ENCODE measurements at places on chromosomes 2 and 18.

DNA sequence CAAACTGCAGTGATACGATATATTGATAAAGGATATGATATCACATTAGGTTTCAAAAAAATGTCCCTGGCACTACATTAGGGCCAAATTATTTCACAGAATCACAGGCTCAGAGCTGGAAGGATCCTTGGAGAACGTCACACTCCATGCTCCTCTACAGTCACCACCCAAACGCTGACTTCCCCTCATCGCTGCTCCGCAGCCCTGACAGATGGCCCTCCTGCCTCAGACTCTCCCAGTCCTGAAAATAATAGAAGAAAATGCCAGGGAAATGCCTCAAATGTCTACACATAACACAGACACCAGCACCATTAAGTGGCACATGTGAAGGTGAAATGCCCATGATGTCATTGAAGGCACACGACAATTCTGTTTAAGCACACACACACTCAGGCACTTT is 72.0 kb downstream of the ZNF521 start:
- no peak for DNase-seq

DNA sequence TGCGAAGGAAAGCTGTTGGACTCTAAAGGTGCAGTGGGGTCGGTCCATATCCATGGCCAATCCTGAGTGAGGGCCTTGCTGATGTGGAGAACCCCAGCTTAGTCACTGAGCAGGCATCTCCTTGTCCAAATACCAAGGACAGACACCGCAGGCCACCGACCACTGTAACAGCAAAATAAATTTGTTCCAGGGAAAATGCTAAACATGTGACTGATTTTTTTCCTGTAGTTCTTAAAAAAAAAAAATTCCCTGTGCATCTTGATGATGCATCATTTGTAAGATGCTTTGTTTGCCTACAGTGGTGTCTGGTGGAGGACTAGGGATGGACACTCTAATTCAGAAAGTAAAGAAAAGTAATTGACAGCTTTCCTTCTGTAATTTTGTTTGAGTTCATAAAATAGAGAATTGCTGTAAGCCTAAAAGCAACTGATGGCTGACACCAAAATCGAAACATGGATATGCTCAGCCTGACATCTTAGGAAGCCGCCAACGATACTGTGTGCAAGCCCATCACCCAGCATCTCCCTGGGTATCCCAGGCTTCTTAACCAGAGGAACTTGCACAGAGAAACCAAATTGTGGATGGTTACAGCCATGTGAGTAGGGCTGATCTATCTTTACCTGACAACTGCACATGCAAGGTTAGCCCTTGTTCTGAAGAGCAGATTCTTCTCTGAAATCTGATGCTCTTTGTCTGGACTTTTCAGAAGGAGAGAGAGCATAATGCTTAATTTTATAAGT is 188.6 kb downstream of the ARL4C start:
- no peak for DNase-seq

DNA sequence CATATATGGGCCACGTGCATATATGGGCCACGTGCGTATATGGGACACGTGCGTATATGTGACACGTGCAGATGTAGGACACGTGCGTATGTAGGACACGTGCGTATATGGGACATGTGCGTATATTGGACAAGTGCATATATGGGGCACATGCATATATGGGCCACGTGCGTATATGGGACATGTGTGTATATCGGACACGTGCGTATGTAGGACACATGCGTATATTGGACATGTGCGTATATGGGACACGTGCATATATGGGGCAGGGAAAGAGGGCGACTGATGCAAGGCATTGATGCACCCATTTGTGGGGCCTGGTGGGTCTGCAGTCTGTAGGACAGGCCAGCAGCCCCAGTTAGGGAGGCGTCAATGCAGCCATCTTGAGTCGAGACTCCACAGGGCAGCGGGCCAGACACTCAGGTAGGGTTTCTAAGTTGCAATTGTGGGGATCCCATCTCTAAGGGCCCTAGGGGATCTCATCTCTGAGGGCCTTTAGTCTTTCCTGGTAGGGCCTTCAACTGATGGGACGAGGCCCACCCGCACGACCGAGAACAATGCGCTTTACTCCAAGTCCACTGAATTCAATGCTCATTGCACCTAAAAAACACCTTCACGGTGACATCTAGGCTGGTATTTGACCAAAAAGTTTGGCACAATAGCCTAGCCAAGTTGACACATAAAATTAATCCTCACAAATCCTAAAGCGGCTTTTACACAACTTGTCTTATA is 92.3 kb upstream of the ZNF516 start:
- DNase-seq, result no peak

DNA sequence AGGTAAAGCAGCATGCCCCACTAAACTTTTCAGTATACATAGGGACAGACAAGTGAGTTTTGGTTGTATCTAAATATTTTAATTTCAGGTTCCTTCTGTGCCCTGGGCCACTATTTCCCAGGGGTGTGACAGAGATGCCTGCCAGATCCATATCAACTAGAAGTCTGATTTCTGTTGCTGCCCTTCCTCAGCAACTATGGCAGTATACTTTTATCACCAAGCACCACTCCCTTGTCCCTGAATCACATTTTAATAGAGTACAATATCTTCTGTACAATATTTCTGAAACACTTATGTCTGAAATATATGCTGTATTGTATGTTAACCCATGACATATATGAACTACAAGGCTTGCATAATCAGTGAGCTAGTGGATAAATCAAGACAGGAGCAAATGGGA is 117.6 kb downstream of the HIBCH start:
- DNase-seq, result no peak

- DNase-seq, result no peak
Measured at GRCh38 chr2:9673914-9674481, 43.2 kb upstream of the YWHAQ start.

DNA sequence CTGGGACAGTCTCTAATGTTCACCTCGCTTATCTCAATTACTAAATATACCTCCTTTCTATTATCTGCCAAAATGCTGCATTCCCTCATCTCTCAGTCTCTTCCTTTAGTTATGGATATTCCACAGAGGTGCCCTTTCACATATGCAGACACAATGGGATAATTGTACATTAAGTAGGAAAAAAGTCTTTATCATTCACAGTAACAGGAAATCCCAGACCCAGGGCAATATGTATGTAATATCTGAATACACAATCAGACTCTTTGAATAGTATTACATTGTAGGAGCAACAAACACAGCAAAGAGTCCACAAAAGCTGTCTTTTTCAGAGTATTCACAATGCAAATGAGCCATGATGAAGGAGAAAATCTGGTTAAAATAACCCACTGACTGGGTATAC is 1399.0 kb upstream of the ZEB2 start:
- no peak for DNase-seq

DNA sequence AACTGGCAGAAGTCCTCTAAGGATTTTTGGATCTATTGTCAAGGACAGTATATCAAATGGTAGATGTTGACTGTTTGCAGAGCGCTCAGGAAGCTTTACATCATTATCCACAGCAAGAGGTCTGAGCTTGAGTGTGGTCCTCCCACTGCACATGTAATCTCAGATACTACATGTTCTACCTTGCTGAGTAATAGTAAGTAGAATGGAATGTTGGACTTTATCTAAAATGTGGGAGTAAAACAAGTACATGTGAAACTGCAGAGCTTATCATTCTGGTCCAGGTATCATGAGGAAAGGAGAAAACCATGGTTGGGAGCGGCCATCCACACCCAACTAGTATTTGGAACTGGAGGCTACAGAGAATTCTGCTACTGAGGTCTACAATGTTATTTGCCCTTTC is 19.3 kb upstream of the CD28 start:
- DNase-seq, result no peak

DNA sequence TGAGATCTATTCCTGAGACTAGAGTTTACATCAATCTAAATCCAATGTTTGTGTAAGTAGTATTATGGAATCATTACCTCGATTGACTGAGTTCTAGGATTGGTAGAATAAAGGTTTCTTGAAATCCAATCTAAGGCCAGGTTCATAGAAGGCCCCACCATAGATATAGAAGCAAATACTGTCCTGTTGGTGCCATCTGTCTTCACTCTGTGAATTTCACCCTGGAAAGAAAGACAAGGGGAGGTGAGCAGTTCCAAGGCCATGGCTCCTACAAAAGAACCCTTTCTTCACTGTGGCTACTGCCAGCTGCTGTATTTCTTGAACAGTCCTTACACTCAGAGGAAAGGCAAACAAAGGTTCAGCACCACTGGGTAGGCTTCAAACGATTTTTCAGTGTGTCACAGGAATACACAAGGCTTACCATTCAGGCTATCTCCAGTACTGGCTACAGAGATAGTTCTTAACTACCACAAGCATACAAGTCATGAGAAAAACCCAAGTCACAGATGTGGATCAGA is 137.0 kb downstream of the LRP2 start:
- DNase-seq, result no peak

- DNase-seq, result no peak
Measured at GRCh38 chr2:95069465-95069864, 44.0 kb downstream of the MAL start.

DNA sequence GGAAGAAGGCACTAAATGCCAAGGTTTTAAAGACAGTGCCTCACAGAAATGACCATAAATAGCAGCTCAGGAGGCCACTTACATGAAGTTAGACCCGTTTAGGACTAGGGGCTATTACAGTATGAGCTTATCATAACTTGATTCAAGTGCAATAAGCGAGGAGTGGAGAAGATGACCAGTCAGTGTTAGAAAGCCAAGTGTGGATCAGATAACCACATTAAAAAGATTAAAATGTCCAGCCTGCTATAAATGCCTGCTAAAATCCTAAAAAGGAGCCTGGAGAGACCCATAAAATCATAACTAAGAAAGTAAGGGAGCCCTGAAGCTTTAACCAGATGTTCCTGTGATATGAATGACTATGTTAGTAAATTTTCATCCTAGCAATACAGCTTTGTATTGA is 117.5 kb upstream of the ZNF521 start:
- no peak for DNase-seq

- DNase-seq, result no peak
Measured at GRCh38 chr2:64477037-64477436, 23.1 kb downstream of the LGALSL start.

DNA sequence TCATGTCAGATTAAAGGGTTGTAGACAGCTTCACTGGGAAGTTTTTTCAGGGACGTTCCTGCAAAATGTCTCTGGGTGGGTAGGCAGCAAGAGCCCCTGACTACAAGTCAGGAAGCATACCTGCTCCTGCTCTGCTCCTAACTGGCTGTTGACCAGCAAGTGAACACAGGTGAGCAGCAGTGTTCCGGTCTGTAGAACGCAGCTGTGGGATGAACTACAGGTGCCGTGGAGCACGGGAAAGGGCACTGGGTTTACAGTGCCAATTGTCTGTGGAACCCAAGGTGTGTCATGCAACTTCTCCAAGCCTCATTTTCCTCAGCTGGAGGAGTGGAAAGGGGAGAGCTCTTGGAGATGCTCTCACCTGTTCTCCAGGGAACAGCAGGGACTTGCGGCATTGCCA is 6.6 kb downstream of the ASB18 start:
- DNase-seq, result no peak

DNA sequence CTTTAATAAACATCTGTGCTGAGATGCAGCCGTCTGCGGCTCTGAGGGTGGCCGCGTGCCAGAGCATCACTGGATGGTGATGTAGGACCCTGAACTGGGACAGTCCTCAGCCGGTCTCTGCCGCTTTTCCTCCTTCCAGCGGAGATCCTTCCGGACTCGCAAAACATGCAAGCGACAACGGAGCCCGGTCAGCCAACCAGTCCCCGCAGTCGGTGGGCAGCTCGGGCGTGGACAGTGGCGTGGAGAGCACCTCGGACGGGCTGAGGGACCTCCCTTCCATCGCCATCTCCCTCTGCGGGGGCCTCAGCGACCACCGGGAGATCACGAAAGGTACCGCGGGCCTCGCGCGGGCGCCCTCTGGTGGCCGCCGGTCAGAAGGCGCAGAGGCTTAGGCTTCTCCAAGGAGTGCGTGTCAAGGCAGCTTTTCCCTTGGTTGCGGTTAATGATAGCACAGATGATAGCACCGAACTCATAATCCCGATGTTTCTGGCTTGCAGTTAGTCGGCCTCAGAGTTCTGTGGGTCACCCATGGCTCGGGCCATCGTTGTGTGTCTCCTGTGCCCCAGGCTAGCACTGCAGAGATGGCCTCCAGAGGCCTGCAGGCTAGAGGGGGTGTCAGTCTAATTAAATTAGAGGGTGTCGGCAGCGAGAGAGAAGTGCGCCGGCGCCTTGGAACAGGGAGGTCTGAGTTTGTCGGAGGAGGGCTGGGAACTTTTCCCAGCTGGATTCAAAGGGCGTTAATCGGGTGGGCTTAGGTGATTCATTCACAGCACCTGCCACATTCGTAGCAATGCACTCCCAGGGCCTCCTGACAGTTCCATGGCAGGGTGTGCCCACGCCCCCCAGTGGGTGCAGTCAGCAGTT is 38.5 kb downstream of the LPIN1 start:
- no peak for DNase-seq

GRCh38 chr2:158716121-158716791 is 78.9 kb upstream of the DAPL1 start:
- no peak for DNase-seq

GRCh38 chr2:8465560-8465959 is 216.3 kb upstream of the ID2 start:
- DNase-seq, result no peak
